A673 (cell line): ENCODE measurements at places on chromosomes 12 and 14. TPM values are rescaled to one million over a fixed set of nuclear protein-coding genes. Genes with fewer than 3 reads are reported as not detected.
A peak's percentile ranks its signal among the peaks of the same experiment; 100 is the strongest.

Gene TAS2R13
- 1.5 and 2.3 TPM in 2 replicates for total RNA-seq

Gene ABCD2
- 0.04 TPM in 1 of 2 replicates, not detected in the other for total RNA-seq

Gene NPAS3
- total RNA-seq = 15.6 and 16.5 TPM in 2 replicates

Gene C1S
- 1.9 and 3.1 TPM in 2 replicates for total RNA-seq

GRCh38 chr14:77794357-77794756 is 5.6 kb upstream of the ADCK1 start:
- no peaks in the 10 kb centered on the region for H3K4me1 ChIP-seq
- H3K36me3 ChIP-seq = no peaks in the 10 kb centered on the region
- H3K27ac ChIP-seq = no peak overlapping the region
- DNase-seq = no peak
- no peak overlapping the region for H3K4me3 ChIP-seq
- no peaks in the 10 kb centered on the region for H3K27me3 ChIP-seq

GRCh38 chr12:108888031-108888430 is 8.1 kb downstream of the DAO start:
- no peak for DNase-seq
- H3K27me3 ChIP-seq = no peaks in the 10 kb centered on the region
- H3K36me3 ChIP-seq = no peaks in the 10 kb centered on the region
- no peak overlapping the region for H3K4me3 ChIP-seq

GRCh38 chr12:94586589-94587259 is 63.6 kb downstream of the TMCC3 start:
- H3K4me1 ChIP-seq = no peaks in the 10 kb centered on the region
- no peak overlapping the region for H3K27ac ChIP-seq
- no peak overlapping the region for H3K4me3 ChIP-seq
- H3K27me3 ChIP-seq = no peaks in the 10 kb centered on the region
- DNase-seq = no peak

Gene CIDEB
- 0.42 TPM in 1 of 2 replicates, not detected in the other for total RNA-seq

Gene TRIM9
- total RNA-seq = 6.8 and 9.8 TPM in 2 replicates

- no peaks in the 10 kb centered on the region for H3K36me3 ChIP-seq
- H3K4me1 ChIP-seq = peaks cover 22% of the 10 kb centered on the region
- no peak overlapping the region for H3K27ac ChIP-seq
- H3K27me3 ChIP-seq = no peaks in the 10 kb centered on the region
- H3K4me3 ChIP-seq = no peak overlapping the region
- no peak for DNase-seq
Observed at GRCh38 chr12:95674163-95674562, 116.4 kb downstream of the NTN4 start.

Gene ANKRD33
- not detected in 2 replicates for total RNA-seq

- peak; percentile 89 for DNase-seq
- peaks cover 12% of the 10 kb centered on the region for H3K36me3 ChIP-seq
- H3K27me3 ChIP-seq = no peaks in the 10 kb centered on the region
- no peak overlapping the region for H3K4me3 ChIP-seq
Observed at GRCh38 chr12:132153501-132154340, 9.5 kb downstream of the NOC4L start.

DNA sequence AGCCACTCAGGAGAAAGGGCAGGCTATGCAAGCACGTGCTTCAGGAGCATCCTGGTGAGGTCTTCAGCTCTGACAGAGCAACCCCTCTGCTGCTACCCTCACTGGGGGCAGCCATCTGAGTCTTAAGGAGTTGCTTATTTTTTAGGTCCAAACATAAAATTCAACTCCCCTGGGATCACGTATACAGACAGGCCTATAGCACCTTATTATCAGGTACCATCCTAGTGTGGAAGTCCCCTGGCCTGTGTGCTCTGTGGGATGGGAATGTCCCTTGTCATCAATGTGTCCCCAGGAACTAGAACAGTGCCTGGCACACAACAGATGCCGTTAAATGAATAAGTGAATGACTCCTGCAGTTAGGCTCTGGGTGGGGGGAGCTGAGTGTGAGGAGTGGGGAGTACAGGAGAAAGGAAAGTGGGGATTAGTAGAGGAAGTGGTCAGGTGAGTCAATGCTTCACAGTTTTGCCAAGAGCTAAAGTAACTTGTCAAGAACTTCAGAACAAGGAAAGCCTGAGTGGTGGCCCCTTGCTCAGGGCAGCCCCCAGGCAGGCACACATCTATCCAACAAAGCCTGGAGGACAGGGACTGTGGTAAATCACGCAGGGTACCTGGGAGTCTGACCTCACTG is 33.5 kb downstream of the DAD1 start:
- H3K27me3 ChIP-seq = no peaks in the 10 kb centered on the region
- DNase-seq = no peak
- no peak overlapping the region for H3K27ac ChIP-seq

GRCh38 chr12:30135776-30136175 is 352.0 kb upstream of the TMTC1 start:
- H3K27ac ChIP-seq = no peak overlapping the region
- no peaks in the 10 kb centered on the region for H3K36me3 ChIP-seq
- no peak overlapping the region for H3K4me3 ChIP-seq
- H3K27me3 ChIP-seq = no peaks in the 10 kb centered on the region
- H3K4me1 ChIP-seq = no peaks in the 10 kb centered on the region

Gene FOXA1
- 4.3 and 7.5 TPM in 2 replicates for total RNA-seq

GRCh38 chr12:114140576-114140975 is 174.5 kb upstream of the RBM19 start:
- no peaks in the 10 kb centered on the region for H3K4me1 ChIP-seq
- DNase-seq = no peak
- H3K36me3 ChIP-seq = no peaks in the 10 kb centered on the region
- H3K27me3 ChIP-seq = no peaks in the 10 kb centered on the region

- peaks cover 14% of the 10 kb centered on the region for H3K4me1 ChIP-seq
- peaks cover 5% of the 10 kb centered on the region for H3K36me3 ChIP-seq
- H3K4me3 ChIP-seq = peak overlapping the region; percentile 92
- H3K27ac ChIP-seq = no peak overlapping the region
- H3K27me3 ChIP-seq = no peaks in the 10 kb centered on the region
Observed at GRCh38 chr14:95537298-95538089, 2.6 kb downstream of the GLRX5 start.

GRCh38 chr14:52039124-52039815 is 29.6 kb downstream of the NID2 start:
- H3K27me3 ChIP-seq = no peaks in the 10 kb centered on the region
- H3K4me1 ChIP-seq = peaks cover 20% of the 10 kb centered on the region
- DNase-seq = no peak

Gene IFNG-AS1
- not detected in 2 replicates for total RNA-seq

GRCh38 chr14:99748529-99748928 is 44.7 kb upstream of the EML1 start:
- no peak overlapping the region for H3K4me3 ChIP-seq
- peaks cover 13% of the 10 kb centered on the region for H3K4me1 ChIP-seq
- H3K36me3 ChIP-seq = no peaks in the 10 kb centered on the region
- no peaks in the 10 kb centered on the region for H3K27me3 ChIP-seq

Gene CISTR
- total RNA-seq = not detected in 2 replicates

DNA sequence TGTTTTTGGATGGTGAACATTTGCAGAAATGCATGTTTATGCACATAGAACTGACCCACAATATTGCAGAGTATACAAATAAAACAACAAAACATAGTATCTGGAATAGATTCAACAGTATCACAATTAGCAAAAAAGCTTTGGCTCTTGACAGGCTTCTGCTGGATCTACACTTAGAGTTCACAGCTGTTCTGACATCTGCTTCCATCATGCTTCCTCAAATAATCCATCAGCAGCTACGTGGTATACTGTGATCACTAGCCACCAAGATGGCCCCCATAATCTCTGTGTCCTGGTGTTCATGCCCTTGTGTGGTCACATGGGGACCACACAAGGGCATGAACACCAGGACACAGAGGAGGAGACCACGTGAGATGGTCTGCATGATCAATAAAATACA is 166.6 kb upstream of the CCDC198 start:
- H3K27me3 ChIP-seq = no peaks in the 10 kb centered on the region
- no peaks in the 10 kb centered on the region for H3K4me1 ChIP-seq

DNA sequence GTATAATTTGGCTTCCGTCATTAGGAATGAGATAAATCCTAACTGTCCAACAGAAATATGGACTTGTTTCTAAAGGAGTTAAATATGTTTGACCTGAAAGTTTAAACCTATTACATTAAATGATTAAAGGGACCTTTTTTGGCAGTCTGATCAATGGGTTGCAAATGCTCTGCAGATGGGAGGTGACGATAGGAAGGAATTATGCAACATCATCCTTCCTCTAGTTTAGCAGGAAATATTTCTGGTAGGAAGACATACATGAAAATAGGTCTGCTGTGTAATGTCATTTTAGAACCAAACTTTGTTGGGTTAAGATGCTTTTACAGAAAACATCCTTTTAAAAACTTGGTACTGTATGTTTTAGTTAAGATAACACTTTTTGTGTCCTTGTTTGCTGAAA is 2.6 kb downstream of the LRRC10 start:
- H3K27ac ChIP-seq = no peak overlapping the region
- no peak overlapping the region for H3K4me3 ChIP-seq
- DNase-seq = no peak
- H3K4me1 ChIP-seq = no peaks in the 10 kb centered on the region

Gene GPX2
- 0.33 TPM in 1 of 2 replicates, not detected in the other for total RNA-seq

GRCh38 chr12:116400636-116401372 is 123.3 kb upstream of the MED13L start:
- no peaks in the 10 kb centered on the region for H3K4me1 ChIP-seq
- H3K27me3 ChIP-seq = no peaks in the 10 kb centered on the region
- no peak overlapping the region for H3K4me3 ChIP-seq
- no peak for DNase-seq

- H3K4me3 ChIP-seq = no peak overlapping the region
- no peak for DNase-seq
- H3K27ac ChIP-seq = no peak overlapping the region
- H3K36me3 ChIP-seq = no peaks in the 10 kb centered on the region
- H3K27me3 ChIP-seq = no peaks in the 10 kb centered on the region
Observed at GRCh38 chr12:120006258-120006975, 17.4 kb downstream of the BICDL1 start.

- H3K4me3 ChIP-seq = no peak overlapping the region
- no peak for DNase-seq
Observed at GRCh38 chr12:105204916-105205315, 31.1 kb downstream of the APPL2 start.

Gene EPYC
- total RNA-seq = not detected in 2 replicates

DNA sequence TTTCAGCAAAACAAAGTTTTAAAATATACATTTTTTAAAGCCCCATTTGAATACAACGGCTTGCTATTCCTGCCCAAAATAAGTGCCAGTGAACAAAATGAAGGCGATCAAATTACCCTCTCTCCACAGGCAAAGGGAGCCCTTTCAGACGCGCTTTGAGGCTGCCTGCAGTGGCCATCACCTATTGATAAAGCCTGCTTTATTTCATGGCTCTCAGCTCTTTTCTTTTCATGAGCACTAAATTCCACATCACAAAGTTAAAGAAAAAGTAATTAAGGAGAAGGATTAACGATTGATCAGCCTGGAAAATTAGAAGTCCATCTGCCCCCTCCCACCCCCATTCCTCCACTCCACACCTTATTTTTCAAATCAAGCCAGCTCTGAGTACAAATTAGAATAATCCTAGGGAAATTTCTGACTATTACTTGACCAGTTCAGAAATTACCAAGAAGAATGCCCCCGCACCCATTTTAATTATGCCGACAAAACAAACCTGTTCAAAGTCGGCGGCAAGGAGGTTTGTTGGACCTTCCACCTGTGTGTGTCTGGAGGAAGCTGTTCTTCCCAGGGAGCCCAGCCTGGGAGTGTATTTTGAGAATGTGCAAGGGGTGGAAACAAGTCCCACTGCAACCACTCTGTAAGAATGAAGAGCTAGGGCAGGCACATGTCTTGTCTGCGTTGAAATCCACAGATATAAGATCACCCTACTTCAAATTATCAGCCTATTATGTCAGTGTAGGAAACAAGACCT is 64.2 kb upstream of the RIC8B start:
- no peaks in the 10 kb centered on the region for H3K4me1 ChIP-seq
- H3K27me3 ChIP-seq = no peaks in the 10 kb centered on the region
- no peak overlapping the region for H3K4me3 ChIP-seq
- DNase-seq = no peak
- no peak overlapping the region for H3K27ac ChIP-seq
- H3K36me3 ChIP-seq = no peaks in the 10 kb centered on the region

Gene METTL25
- total RNA-seq = 3.1 and 5.1 TPM in 2 replicates

Gene ATG14
- total RNA-seq = 10.4 and 10.9 TPM in 2 replicates

DNA sequence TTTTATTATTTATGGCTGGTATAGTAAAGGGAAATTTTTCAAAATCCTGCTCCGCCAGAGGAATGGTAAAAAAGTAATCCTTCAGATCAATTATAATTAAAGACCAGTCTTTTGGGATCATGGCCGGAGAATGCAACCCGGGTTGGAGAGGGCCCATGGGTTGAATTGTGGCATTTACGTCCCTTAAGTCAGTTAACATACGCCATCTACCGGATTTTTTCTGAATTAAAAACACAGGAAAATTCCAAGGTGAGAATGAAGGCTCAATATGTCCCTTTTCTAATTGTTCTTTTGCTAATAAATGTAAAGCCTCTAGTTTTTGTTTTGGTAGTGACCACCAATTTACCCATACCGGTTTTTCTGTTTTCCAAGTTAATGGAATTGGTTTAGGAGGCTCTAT is 602.8 kb downstream of the ALG10 start:
- peak; percentile 30 for DNase-seq
- no peaks in the 10 kb centered on the region for H3K4me1 ChIP-seq
- H3K4me3 ChIP-seq = no peak overlapping the region
- no peaks in the 10 kb centered on the region for H3K27me3 ChIP-seq
- H3K27ac ChIP-seq = no peak overlapping the region
- no peaks in the 10 kb centered on the region for H3K36me3 ChIP-seq

DNA sequence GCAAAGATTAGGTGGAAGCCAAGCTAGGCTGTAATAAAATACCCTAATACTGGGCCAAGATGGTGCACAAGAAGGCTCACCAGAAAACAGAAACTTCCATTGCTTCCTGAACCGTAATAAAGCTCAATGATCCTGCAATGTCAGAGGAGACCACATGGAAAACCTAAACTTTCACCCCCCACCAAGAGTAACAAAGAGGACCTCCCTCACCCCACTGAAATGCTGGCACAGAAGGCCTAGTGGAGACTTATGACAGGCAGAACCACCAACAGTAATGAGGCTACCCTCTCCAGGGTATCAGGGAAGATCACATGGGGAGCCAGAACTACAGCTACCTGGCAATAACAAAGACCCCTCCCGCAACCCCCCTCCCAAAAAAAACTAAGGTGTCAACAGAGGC is 43.1 kb downstream of the CEP83 start:
- no peaks in the 10 kb centered on the region for H3K36me3 ChIP-seq
- H3K27me3 ChIP-seq = no peaks in the 10 kb centered on the region
- no peak overlapping the region for H3K27ac ChIP-seq
- peak; percentile 4 for DNase-seq
